AG04449 (cell line): ENCODE measurements at places on chromosomes 6 and 20.

- no peak for DNase-seq
Measured at GRCh38 chr6:149862922-149863697, 1.0 kb downstream of the LRP11 start.

- DNase-seq = no peak
Measured at GRCh38 chr6:31582230-31582643, at the start of gene LTB. TSS of gene LTB (minus strand) at chr6:31582424. CDS start at chr6:31582417, 7 bp downstream.

- no peak for DNase-seq
Measured at GRCh38 chr6:150327117-150327774, 41.6 kb upstream of the IYD start.

DNA sequence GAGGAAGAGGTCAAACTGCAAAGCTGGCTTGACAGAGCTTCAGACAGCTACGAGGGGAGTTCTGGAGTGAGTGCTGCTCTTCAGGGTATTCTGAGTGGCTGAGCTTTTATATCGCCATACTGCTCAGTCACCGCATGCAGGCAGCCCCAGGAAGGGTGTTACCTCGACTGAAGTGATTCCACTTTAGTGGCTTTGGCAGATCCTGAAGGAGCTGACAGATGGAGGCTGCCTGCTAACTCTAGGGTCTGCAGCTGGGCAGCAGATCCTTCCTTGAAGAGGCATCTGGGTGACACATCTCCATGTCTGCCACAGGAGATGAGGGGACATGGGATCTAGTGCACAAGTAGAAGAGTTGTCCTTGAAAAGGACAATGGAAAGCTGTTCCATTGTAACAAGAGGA lies 3.7 kb upstream of the DEK start:
- no peak for DNase-seq

DNA sequence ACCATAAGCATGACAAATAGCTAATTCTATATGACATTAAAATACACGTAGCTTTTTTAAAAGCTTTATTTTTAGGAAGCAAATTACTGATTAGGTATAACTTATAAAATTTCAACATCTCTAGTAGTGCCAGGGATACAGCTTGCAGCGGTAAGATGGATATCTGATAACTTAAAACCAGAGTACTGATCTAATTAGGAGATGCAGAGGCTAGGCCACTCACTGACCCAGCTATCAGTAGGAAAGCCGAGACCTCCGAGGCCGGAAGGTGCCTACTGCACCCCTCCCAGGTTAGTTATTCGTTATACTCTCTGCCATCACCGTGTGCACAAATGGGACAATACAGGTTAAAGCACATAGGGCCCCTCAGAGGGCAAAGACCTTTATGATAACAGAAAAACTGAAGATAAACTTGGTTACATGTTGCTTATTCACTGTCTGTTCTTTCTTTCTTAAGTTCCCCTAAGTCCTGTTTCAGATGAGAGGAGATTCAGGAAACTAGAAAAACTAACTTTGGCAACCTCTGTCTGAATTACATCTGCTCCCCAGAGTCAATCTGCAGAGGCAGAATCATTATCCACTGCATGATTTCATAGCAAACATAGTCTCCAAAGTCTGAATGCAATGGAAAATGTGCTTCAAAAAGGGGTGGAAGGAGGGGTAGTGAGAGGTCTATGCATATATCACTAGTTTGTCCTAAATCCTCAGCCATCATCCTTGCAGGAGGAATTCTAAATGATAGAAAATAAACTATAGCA lies 60.8 kb downstream of the RIPOR2 start:
- no peak for DNase-seq

DNA sequence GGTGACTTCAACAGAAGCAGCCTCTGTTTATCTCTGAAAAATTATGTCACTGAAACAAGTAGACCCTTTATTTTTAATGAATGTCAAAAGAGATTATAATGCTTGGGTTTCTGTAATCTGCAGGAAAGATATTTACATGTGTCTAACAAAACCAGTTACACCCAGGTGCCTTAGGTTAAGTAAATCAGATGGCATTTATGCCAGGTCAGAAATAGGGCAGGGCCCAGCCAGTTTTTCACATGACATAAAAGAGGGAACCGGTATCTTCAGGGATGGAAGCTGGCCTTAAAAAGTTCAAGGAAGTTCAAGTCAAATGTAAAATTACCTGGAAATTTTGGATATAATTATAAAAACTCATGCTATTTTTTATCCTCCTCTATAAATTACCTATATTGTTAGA lies 14.2 kb upstream of the ENPP4 start:
- no peak for DNase-seq
